ENCODE measurements at places on chromosomes 3 and 15.
A peak's percentile ranks its signal among the peaks of the same experiment; 100 is the strongest.

DNA sequence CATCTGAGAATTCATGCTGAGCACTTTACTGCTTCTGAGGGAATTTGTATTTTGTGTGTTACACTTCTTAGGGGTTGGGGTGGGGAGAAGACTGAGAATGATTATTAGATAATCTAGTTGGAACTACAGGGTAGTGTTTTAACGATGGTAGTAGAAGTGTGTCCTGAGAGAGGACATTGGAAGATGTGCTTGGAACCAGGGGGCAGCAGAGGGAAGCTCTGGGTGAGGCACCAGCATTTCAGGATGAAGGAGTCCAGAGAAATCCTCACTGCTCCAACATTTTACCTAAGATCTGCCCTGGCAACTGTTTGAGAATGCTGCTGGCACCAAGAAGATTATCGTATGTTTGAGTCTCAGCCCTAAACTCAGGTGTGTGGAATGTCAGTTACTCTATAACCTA lies 145.5 kb downstream of the SQOR start:
- no peak for DNase-seq

DNA sequence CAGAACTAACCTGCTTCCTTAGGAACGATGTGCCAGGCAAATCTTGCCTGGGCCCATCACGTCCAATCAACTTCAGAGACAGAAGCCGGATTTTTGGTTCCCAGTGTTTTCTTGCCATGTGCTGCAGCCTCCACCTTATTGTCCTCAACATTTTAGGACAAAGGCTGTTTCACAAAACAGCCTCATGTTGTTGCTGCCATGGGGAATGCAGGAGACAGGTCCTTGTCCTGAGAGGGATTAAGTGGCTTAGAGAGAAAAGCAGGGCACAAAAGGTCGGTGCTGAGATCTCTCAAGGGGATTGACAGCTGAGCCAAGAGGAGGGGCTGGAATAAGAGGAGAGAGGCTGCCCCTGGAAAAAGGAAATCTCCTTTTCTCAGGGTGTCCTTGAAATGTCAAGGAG lies 11.3 kb upstream of the NMNAT3 start:
- DNase-seq: no peak

GRCh38 chr15:32794973-32795372 lies 77.2 kb downstream of the GREM1 start:
- DNase-seq: no peak

- no peak for DNase-seq
These were observed 44.4 kb downstream of the COL6A5 start for GRCh38 chr3:130389743-130390478.

- DNase-seq: no peak
These were observed 12.5 kb upstream of the CADM2 start for GRCh38 chr3:84946240-84946639.

DNA sequence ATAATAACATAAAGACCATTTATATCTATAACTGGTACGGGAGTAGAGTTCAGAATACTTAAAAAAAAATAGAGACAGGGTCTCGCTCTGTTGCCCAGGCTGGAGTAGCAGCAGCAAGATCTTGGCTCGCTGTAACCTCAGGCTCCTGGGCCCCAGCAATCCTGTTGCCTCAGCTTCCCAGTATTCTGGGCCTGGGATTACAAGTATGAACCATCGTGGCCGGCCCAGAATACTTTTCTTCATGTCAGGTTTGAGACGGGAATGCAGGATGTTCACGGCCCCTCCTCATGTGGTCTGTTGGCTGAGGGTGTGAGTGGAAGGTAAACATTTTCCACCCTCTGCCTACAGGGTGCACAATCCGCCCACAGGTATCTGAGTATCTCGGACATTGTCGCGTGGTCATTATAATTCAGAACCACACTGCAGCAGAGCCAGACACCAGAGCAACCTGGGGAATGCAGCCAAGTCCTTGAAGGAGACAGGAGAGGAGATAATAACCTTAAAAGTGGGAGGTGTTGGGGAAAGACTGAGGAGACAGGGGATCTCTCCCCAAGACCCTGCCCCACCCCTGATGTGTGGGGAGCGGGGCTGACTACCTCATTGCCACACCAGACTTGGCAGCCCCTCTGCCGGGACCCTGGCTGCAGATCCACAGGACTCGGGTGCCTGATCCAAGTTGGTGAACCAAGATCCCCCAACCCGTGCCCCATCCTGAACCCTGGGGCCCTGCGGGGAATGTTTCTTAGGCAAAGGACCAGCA lies 106.8 kb downstream of the ADCY5 start:
- DNase-seq: no peak

DNA sequence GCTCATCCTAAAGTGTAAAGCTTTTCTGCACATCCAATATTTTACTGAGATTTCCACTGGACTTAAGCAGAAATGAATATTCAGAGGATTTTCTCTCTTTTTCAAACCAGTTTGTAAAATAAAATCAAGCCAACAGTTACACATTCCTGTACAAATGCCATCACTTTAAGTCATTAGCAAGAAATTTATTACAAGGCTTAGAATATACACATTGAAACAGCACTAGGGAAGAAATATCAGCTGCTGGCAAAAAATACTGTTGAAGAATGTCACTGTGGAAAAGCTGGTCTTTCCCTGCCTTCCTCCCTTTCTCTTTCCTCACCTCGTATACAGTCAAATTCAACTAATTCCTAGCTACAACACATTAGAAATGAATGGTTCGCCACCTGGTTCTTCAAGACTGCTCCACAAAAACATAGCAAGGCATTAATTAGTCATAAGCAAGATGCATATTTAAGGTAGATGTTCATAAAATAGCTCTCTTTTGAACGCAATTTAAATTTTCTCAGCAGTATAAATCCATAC lies 21.3 kb downstream of the PLOD2 start:
- DNase-seq: no peak

GRCh38 chr3:181581656-181582055 lies 130.1 kb upstream of the SOX2 start:
- no peak for DNase-seq

- no peak for DNase-seq
These were observed 127.5 kb upstream of the PLXNA1 start for GRCh38 chr3:126855374-126855773.

DNA sequence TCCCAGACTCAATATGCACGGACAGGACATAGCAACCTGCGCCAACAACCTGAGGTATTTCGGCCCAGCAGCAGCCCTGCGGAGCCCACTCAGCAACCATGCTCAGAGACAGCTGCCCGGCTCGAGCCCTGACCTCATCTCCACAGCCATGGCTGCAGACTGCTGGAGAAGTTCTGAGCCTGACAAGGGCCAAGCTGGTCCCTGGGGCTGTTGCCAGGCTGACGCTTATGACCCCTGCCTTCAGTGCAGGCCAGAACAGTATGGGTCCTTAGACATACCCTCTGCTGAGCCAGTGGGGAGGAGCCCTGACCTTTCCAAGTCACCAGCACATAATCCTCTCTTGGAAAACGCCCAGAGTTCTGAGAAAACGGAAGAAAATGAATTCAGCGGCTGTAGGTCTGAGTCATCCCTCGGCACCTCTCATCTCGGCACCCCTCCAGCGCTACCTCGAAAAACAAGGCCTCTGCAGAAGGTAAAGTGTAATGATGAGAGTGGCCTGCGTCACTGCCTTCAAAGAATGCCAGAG lies 25.5 kb downstream of the TMEM41A start:
- DNase-seq: no peak

- DNase-seq: peak; percentile 30
These were observed 581 bp downstream of the IP6K1 start for GRCh38 chr3:49785565-49786356.

- DNase-seq: no peak
These were observed 3.4 kb downstream of the IGF1R start for GRCh38 chr15:98651581-98652220.

- no peak for DNase-seq
These were observed 111.5 kb downstream of the ITPR1 start for GRCh38 chr3:4604693-4605092.

DNA sequence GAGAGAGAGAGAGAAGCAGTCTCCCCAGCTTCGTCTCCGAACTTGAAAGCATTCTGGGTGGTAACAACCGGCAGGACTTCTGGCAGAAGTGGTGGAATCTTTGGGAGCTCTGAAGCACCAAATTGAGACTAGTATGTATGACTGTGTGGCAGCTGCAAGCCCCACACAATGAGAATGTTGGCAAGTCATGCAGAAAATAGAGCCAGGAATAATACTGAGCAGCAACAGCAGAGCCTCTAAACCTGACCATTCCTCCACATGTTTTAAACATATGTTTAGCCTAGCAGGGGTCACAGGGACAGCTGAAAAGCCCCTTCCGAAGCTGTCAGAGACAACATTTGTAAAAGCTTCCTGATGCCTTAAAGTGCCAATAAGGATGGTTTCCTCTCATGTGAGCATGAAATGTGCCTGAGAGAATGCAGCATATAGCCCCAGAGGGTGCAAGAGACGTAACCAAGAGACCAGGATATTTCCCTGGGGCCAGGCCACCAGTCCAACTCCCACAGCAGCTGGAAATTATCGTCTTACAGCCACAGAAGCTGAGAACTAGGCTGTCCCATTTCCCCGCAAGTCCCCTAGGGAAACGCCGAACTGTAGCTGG lies 178.6 kb upstream of the CCDC54 start:
- DNase-seq: no peak

DNA sequence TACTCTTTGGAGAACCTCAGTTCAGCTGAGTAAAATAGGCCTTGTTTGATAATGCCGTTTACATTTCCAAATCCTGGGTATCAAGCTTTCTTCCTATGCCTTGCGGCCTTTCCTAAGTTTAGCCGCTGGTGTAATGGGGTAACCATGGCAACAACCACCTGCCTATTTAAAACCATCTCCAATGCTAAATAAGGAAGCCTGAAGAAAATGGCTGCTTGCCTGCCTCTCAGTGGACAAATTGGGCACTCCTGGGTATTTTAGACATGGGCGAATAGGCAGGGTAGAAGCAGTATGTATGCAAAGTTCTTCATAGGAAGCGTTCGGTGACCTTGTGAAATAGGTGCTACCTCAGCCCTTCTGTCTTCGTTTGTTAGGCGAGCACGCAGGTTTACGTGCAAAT lies 122.7 kb downstream of the DGKG start:
- DNase-seq: no peak

DNA sequence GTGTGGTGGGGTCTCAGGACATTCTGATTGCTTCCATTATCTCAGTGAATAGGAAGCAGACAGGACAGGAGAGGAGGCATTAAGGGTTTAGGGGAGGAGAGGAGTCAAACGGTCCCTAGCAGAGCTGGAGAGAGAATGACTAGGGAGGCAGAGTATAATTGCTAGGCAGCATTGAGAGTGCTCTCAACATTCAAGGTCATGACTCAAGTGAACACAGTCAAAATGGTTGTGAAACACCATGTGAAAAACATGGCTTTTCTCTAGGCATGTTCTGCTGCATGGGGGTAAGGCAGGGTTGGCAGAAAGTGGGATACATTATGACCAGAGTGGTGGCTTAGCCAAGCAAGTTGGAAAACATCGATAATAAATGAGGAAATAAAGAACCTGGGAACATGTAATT lies 19.5 kb upstream of the HRH1 start:
- no peak for DNase-seq

GRCh38 chr3:123694366-123695087 lies 109.7 kb upstream of the HACD2 start:
- no peak for DNase-seq

- DNase-seq: no peak
These were observed 160.8 kb downstream of the SYNPR start for GRCh38 chr3:63438826-63439371.

GRCh38 chr3:22269831-22270230 lies 518.8 kb upstream of the ZNF385D start:
- DNase-seq: no peak

DNA sequence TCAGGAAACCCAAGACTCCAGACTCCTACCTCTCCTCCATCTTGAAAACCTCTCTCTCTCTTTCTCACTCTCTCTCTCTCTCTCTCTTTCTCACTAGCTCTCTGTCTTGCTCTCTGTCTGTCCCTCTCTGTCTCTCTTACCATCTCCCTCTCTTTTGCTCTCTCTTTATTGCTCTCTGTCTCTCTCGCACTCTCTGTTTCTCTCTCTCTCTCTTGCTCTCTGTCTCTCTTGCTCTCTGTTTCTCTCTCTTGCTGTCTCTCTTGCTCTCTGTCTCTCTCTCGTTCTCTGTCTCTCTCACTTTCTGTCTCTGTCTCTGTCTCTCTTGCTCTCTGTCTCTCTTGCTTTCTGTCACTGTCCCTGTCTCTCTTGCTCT lies 75.0 kb upstream of the NR2E3 start:
- DNase-seq: no peak

- no peak for DNase-seq
These were observed 80.1 kb downstream of the MYO1E start for GRCh38 chr15:59292442-59293151.

GRCh38 chr3:25150199-25150598 lies 277.9 kb upstream of the RARB start:
- no peak for DNase-seq

GRCh38 chr3:88225326-88226008 lies 75.7 kb downstream of the C3orf38 start:
- DNase-seq: no peak

GRCh38 chr3:126207166-126207565 lies 26.8 kb upstream of the ALDH1L1 start:
- no peak for DNase-seq

DNA sequence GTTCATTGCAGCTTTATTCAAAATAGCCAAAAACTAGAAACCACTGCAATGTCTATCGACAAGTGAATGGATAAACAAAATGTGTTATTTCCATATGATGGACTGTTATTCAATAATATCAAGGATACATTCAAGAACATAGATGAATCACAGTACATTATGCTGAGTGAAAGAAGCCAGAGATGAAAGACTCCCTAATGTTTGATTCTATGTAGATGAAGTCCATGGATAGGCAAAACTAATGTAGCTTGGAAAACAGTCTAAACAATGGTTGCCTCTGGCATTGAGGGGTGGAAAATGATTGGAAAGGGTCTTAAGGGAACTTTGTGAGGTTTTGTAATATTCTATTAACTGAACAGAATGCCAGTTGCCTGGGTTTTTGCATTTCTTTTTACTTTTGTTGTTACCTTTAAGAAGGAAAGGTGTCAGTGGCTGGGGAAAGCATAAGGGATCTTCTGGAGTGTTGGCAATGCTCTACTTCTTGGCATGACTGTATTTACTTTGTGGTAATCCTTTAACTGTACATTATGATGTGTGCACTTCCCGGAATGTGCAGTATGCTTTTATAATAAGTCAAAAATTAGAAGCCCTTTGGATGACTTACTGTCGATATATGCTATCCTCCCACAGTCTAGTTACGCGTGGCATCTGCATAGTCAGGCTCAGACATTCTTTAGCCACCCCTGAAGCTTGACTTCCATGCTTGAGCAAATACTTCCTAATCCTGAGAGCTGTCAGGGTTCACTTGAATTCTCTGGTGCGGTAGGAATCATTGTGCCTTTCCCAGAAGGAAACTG lies 20.5 kb upstream of the ATP10A start:
- DNase-seq: no peak

DNA sequence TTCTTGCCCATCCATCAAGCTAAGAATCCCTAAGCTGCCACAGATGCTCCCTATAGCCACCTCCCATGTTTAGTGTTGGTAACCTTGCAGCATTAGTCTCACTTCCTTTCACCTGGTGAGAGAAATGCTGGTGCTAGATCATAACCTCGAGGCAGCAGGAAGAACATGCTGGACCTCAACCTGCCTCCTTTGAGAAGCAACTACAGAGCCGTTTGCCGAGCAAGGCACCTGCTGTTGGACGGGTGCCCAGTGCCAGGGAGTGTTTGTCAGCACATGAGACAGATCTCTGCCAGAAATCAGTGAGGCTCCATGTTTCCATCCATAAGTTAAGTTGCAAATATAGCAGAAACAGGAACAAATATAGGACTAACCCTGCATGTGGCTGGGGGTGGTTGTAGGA lies 955.7 kb downstream of the TUSC7 start:
- DNase-seq: no peak

- no peak for DNase-seq
These were observed at the start of gene NDN for GRCh38 chr15:23687143-23687470. TSS of gene NDN (minus strand) at chr15:23687305. CDS start at chr15:23687217, 88 bp downstream.
